GM23248 (cell line): ENCODE measurements at places on chromosomes 13 and 19.

GRCh38 chr13:62087124-62087523 is 671.5 kb upstream of the PCDH20 start:
- no peak for DNase-seq

GRCh38 chr13:24192057-24192810 is 31.7 kb downstream of the SPATA13 start:
- no peak for DNase-seq

DNA sequence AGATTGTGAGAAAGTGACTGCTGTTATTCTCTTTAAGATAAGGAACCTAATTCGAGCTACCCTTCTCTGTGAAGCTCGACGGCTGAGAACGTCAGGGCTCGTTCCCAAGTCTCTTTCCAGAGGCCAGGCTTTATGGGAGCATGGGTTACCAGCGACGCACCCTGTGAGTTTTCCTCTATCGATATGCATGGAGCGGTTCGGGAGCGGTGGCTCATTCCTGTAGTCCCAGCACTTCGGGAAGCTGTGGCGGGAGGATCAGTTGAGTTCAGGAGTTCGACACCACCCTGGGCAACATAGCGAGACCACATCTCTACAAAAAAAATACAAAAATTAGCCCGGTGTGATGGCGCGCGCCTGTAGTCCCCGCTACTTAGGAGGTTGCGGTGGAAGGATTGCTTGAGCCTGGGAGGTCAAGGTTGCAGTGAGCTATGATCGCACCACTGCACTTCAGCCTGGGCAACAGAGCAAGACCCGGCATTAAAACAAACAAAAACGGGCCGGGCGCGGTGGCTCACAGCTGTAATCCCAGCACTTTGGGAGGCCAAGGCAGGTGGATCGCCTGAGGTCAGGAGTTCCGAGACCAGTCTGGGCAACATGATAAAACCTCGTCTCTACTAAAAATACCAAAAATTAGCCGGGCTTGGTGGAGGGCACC is 681 bp upstream of the ZNF606 start:
- peak; percentile 46 for DNase-seq

DNA sequence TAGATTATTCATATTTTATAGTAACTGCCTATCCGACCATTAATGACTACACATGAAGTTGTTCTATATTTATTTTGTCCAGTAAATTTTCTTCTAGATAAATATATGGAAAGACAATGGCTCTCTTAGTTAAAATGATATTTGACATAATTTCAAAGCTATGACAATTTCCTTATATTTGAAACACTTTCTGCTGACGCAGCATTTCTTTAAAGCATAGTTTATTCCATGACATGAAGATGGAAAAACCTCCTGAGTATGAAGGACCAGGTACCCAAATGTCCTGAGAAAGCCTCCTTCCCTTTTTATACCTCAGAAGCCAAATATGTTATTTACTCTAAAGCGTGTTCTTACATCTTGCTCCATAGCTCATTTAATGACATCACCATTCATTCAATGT is 831.6 kb downstream of the EFNB2 start:
- peak; percentile 0 for DNase-seq

GRCh38 chr19:32317086-32317485 is 28.3 kb upstream of the ZNF507 start:
- DNase-seq, result no peak

DNA sequence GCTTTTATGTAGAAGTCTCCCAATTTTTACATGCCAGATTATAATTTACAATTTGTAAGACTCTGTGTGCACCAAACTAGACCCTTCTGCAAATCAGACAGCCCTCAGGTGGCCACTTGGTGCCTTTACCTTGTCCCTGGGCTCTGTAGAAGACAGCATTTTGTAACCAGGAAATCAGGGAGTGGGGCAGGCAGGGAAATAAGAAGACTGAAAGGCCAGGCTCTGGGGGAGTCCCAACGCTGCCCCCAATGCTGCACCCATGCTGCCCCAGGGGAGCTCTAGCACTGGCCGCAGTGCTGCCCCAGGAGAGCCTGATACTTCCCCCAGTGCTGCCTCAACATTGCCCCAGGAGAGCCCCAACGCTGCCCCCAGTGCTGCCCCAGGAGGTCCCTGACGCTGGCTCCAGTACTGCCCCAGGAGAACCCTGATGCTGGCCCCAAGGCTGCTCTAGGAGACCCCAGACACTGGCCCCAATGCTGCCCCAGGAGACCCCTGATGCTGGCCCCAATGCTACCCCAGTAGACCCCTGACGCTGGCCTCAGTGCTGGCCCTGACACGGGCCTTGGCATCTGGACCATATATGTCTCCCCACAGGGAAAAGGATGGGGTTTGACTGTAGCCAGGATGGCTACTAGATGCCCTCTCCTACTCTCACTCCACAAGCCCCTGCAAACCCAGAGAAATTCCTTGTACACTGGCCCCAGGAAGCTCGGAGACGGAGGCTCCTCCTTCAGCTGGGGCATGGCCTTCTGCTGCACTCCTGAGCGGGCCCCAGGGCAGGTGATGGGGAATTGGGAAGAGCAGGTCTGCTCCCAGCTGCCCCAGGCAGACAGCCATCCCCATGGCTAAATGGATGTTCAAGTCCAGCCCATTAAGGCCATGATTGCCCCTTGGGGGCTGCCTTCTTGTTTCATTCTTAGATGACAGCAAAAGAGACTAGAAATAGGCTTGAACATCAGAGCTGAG is 23.6 kb downstream of the VSTM2B start:
- DNase-seq, result no peak

- DNase-seq, result no peak
These were observed 80.4 kb downstream of the TSHZ3 start for GRCh38 chr19:31268751-31269383.

DNA sequence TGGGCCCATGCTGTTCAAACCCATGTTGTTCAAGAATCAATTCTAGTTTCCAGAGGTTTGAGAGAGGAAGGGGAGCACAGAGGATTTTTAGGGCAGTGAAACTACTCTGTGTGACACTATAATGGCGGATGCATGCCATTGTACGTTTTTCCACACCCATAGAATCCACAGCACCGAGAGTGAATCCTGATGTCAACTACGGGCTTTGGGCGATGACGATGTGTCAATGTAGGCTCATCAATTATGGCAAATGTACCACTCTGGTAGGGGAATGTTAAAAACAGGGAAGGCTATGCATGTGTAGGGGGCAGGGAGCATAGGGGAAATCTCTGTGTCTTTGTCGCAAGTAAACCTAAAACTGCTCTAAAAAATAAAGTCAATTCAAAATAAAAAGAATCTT is 70.7 kb upstream of the UBAC2 start:
- no peak for DNase-seq
